Occipital lobe (tissue), 3 donors: ENCODE measurements at places on chromosomes 3 and 15.

GRCh38 chr15:79341396-79341795 lies 30.5 kb downstream of the TMED3 start:
- peak; percentile 34 for DNase-seq

DNA sequence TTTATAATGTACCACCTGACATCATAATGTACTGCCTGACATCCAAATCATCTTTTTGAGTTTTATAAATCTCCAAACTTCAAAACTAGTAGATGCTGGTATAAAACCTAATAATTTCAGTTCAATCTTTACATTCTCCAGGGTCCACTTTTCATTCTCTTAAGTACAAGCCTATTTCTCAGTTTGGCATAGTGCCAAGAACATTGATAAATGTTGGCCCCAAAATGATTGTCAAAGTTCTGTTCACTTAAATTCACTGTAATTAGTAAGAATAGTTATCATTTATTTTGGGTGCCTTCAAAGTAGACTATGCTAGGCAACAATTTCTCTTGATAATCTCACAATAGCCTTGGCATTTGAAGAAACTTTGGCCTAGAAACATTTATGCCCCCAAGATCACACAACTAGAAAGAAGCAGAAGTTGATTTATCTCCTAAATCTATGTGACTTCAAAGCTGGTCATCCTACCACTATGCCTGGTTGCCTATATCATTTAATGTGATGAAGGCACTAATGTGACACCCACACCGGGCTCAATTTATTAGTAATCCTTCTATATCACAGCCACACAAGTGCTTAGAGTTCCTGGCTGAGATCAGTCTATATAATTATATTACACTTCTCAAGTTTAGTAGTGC lies 101.7 kb downstream of the ZNF609 start:
- DNase-seq, result no peak

- no peak for DNase-seq
These were observed 5.8 kb downstream of the ITIH1 start for GRCh38 chr3:52783211-52783555.

DNA sequence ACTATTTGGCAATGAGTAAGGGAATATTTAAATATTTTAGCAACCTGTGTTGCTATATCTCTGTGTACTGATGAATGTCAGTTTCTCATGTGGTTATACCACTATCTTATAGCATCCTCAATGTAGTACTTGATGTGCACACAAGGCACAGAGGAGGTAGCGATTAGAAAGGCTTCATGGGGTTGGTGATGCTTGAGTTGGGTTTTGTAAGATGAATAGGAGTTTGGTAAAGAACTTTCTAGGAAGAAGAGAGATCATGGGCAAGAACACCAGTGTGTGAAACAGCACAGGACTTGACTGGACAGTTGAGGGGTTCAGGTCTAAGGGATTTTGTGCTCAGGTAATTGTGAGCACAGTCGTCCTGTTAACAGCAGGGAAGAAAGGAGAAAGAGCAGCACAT lies 38.1 kb downstream of the LPP start:
- no peak for DNase-seq

DNA sequence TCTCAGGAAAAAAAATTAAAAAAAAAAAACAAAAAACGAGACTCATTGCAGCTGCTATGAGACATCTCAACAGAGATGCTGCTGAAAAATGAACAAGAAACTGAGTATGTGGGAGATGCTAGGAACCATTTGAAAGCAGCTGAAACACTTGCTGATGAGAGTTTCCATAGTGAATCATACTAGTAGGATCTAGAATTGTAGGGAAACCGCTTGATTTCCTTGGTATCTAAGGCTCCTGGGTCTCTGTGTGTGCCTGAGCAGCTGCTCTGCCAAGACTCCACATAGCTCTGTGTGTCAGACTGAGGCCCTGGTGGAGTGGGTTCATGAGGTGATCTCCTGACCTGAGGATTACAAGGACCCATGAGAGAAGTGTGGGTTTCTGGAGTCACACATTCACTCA lies 313.4 kb upstream of the NECTIN3 start:
- no peak for DNase-seq

DNA sequence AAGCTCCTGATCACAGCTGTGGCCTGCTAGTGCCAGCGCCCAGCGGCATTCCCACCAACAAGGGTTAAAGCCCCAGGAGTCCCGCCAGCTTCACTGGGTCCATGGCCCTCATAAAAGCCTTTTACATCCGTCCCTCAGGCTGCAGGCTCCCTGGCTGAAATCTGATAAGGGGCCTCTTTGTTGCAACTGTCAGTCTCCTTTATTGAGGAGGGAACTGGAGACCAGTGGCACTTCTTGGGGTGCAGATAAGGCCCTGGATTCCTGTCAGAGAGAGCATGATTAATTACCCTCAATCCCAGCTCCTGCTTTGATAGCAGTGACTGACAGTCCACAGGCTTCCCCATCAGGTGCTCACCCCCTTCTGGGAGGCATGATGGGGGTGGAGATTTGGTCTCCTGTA lies 30.9 kb upstream of the CLK3 start:
- DNase-seq, result no peak

DNA sequence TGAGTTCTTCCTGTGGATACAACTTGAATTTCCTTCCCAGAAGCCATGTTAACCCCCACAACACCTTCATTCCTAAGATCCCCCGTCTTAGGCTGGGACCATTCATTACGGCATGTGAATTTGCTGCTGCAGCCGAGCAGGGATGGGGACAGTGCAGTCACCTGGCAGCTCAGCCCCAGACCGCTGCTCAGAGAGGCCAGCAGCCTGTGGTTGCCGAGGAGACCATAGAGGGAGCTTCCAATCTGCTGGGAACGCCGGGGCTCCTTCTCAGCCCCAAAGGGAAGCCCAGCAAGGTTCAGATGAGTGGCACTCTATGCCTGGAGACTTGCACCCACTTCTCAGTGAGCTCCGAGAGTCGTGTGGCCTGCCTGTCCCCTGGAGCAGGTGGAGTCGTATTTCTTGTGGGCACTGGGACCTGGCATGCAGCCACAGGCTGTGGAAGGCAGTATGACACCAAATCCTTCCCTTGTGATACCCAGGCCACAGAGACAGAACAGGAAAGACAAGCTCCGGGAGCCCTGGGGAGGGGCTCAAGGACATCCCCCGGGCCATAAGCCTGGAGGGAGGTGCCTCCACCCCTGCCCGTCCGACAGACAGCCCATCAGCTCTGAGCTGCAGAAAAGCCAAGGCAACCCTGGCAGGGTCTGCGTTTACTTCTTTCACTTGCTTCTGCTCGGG lies 167.3 kb downstream of the FAM43A start:
- DNase-seq, result no peak

- DNase-seq, result no peak
These were observed 106.5 kb upstream of the ACP3 start for GRCh38 chr3:132210476-132211346.

GRCh38 chr15:29913528-29914135 lies 91.4 kb upstream of the TJP1 start:
- DNase-seq, result no peak

DNA sequence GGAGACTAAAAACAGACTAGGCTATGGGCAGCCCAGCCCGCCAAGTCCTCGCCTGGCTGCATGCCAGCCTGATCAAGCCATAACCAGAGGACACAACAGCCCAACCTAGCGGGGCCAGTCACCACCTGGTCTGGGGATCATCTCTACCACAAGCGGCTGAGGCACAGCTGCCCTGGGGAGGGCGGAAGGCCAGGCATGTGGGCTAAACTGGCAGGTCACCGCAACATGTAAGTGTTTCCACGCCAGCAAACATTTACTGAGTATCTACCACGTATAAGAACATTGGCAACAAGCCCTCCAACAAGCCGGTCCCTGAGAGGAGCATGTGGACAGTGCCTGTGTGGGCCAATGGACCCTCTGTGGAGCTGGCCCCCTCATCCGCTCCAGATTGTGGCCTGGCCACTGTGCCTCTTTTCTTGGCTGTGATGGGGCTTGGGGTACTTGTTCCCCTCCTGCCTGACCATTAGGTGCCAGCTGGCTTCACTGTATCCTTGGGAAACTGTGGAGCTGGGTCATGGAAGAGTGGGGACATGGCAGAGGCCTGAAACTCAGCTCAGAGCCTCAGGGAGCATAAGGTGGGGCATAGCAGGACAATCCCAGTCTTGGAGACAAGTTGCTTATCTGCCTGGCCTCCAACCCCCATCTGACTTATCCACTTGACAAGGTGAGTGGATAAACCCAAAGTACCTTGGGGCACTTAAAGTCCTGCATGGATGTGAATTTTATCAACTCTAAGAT lies 9.0 kb downstream of the UBXN7 start:
- no peak for DNase-seq

DNA sequence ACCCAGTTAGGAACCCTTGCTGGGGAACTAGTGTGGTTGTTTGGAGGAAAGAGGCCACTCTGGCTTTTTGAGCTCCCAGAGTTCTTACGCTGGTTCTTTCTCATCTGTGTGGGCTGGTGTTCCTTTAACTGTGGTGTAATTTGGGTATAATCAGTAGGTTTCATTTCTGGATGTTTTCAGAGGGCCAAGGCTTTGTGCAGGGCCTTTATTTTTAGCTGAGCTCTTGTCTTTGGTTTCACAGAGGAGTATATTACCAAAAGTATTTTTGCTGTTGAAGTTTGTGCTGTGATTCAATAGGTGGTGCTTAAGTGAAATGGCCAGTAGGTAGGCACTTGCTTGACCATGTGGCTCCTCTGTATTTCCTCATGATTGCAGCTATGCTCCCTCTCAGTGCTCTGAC lies 357.9 kb downstream of the KCNH8 start:
- no peak for DNase-seq

DNA sequence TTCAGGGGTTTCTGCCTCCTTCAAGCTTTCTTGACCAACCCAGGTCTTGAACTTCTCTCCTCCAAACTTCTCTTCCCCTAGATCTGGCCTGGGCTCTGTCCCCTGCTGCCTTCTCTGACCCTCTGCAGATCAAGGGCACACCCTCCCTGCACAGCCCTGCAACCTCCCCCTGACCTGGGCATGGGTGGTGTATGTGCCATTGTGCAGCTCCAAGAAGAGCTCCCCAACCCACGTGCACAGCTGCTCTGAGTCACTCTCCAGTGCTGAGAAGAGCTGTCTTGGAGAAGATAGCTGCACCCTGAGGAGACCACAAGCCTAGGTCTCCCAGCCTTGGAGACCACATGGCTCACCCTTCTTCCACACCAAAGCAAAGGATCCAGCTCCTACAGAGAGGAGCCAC lies 8.0 kb downstream of the MAN2C1 start:
- DNase-seq, result no peak

- no peak for DNase-seq
These were observed 95.2 kb upstream of the CTNNB1 start for GRCh38 chr3:41104147-41104546.

GRCh38 chr15:76056931-76057330 lies 2.9 kb upstream of the TMEM266 start:
- DNase-seq, result no peak

DNA sequence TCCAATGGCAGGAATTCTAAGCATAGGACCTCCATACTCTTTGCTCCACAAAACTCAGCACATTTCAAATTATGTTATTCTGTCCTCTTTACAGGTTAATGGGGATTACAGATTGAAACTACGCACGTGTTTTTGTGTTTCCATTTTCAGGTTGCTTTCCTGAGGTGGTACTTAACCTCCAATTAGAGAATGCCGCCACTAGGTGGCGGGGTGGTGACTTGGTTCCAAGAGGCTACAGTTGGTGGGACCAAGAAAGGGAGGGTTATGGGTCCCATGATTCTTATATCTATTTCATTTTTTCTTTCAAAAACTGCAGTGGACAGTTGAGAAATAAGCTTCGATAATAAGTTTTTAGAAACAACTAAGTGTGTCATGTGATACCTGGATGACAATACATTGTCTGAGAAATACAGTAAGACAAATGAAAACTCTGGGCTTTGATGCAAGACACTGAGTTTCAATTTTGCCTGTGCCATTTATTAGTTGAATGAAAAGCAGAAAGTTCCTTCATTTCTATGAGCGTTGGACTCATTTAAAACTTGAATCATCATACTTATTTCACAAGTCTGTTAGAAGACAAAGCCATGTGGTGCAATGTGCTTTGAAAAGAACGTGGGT lies 539.0 kb downstream of the FGF12 start:
- no peak for DNase-seq

GRCh38 chr15:101401286-101401685 lies 88.2 kb downstream of the PCSK6 start:
- DNase-seq, result no peak

DNA sequence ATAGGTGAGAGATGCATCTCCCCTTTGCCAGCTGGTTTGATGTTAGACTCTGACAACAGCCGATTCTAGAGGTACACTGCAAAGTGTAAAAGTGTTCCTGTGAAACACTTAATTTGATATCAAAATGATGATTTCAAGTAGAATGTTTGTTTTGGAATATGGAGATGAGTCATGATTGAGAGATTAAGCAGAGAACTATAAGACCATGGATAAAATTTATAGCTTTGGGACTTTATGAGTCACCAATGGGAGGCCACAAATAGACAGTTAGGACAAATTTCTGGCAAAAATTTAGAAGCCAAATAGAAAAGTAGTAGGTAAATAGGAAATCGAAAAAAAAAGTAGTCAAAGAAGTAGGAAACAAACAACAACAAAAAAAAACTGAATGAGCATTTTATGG lies 672.5 kb downstream of the NSUN3 start:
- DNase-seq, result no peak

- DNase-seq, result no peak
These were observed 27.4 kb downstream of the FOXL2NB start for GRCh38 chr3:138974462-138974861.

DNA sequence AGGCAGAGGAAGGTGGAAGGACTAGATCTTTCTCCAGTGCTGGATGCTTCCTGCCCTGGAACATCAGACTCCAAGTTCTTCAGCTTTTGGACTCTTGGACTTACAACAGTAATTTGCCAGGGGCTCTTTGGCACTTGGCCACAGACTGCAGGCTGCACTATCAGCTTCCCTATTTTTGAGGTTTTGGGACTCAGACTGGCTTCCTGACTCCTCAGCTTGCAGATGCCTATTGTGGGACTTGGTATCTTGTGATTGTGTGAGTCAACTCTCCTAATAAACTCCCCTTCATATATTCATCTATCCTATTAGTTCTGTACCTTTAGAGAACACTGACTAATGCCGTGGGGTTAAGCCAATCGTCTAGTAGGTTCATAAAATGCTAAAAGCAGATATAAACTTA lies 8.8 kb upstream of the B3GNT5 start:
- no peak for DNase-seq

DNA sequence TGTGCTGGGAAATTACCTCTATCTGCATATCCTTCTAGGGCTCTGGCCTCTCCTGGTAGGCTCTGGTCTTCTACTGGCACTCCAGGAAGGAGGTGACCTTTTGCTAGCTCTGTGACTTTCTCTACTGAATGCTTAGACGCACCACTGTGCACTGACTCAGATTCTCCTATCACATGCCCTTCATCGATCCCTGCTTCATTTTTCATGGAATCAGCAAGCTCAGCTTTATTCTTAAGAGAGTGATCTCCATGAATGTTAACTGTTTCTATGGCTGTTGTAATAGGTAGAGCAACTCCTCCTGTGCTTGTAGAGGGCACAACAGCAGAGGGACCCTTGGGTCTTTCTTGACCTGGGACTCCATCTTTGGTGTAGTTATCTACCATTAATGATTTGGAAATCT lies 106.6 kb downstream of the MAP4 start:
- no peak for DNase-seq

DNA sequence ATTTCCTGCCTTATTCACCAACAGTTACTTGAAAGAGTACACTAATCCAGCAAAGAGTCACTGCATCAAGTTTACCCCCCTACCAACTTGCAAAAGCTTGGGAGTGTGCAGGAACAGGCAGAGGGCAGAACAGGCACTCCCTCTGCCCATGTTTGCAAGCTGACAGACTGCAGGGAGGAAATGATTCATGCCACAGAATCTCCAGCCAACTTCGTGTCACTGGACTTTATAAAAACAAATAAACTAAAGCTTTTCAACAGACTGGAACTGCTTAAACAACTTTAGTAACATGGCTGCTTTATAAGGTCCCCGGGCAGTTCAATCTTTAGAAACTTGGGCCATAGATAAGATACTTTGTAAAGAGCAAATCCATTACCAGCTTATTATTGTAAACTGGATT lies 129.5 kb downstream of the THRB start:
- DNase-seq, result no peak
